ENCODE measurements at places on chromosomes 7 and 10.
A peak's percentile ranks its signal among the peaks of the same experiment; 100 is the strongest.

DNA sequence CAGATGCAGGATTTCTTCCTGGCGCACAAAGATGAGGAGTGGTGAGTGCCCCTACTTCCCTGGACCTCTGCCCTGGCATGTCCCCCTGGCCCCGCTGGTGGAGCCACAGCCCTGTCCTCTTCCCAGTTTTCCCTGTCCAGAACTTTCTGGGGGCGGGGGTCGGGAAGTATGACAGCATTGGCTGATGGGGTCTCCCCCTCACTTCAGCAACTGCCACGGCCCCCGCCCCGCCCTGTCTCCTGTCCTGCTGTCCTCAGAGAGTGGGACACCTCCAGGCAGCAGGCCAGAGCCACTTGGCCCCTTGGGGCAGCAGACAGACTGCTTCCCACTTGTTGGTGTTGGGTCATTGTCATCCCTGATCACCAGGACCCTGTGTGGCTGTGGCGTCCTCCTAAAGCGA is 7.3 kb downstream of the SRRT start:
- no peak for DNase-seq

DNA sequence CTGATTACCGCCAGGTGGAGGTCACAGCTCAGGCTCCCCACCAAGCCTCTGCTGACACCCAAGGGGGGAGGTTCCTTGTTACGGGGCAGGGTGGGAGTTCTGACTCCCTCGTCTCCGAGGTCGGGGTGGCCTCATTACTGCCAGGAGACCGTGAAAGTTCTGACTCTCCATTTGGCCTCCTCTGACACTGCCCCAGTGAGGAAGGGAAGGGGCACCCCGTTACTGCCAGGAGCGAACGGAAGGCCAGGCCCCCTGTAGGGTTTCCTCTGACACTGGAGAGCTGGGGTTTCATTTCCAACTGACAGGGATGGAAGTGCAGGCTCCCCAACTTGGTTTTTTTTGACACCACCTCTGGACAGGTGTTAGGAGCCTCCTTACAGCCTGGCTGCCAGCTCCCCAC is 138.1 kb upstream of the EEPD1 start:
- DNase-seq = no peak

GRCh38 chr7:43552122-43552521 is 30.8 kb upstream of the STK17A start:
- no peak for DNase-seq

- DNase-seq = no peak
Measured at GRCh38 chr7:91942312-91942711, 1.6 kb downstream of the AKAP9 start.

- DNase-seq = no peak
Measured at GRCh38 chr7:94588075-94588474, 67.9 kb downstream of the SGCE start.

DNA sequence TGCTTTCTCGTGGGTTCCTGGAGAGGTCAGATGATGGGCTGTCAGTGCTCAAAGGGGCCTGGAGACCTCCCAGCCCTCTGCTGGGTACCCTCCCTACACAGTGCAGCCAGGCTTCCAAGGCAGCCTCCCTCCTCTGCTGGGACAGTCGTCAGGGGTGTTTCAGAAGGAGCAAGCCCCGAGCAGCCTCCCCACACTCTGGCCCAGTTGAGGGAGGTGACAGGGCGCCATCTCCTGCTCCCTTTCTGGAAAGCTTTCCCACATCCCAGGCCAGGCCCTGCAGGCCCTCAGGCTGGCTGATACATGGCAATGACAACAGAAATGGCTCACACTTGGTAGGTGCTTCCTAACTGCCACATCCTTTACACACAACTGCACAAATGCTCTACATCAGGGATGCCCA is 32.1 kb downstream of the KCNMA1 start:
- DNase-seq = no peak

- DNase-seq = no peak
Measured at GRCh38 chr10:125133696-125134482, 26.5 kb downstream of the CTBP2 start.

DNA sequence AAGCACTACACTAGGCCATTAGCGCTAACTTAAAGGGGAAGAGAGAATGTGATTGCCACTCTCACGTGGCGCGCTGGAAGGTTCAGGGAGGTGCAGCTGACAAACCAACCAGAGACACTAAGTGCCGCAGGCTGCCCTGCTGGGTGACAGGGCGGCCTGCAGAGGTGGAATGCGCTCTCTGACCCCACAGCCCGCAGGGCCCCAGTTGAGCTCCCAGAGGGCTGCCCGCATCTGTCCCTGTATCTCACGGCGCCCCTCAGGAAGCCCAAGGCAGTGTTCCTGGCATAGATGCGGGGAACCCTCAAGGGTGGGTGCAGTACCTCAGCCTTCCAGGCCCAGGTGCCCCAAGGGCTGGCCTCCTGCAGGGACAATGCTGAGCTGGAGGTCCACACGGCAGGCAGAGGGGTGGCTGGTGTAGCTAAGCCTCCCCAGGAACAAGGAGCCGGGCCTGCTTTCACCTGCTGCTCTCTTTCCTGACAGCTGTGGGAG is 66.6 kb downstream of the CALML3 start:
- DNase-seq = no peak

DNA sequence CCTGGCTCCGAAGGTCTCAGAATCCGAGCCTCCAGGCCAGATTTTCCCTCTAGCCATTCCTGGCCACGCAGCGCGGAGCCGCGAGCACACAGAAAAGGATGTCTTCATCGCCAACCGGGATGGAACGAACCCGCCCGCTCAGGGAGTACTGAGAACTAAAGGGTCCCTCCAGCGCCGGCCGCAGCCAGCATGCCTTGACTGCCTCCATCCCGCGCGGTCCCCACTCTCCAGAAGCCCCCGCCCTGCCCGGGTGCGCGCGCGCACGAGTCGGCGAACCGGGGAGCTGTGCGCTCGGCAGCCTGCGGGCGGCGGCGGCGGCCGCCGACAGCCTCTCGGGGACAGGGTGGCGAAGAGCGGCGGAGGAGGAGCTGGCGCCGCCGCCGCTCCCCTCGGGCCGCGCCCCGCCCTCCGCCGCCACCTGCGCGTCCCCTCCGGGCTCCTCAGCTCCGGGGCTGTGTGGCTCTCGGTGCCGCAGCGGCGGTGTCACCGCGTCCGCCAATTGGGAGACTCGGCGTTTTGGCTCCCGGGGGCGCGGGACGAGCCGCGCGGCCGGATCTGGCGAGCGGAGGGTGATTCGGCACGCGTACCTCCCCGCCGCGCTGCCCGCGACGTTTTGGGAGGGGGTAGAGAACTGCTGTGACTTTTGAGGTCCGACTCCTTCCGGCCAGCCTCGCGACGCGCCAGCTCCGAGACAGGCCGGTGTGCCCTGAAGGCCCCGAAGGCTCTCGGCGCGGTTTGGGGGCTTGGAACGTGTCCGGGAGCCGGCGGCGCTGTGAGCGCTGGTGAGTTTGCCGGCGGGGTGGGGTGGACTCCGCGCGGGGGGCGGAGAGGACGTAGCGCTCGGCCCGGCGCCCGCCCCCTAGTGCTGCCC is 453 bp upstream of the GALNT17 start:
- DNase-seq = no peak

- no peak for DNase-seq
Measured at GRCh38 chr7:53812135-53812534, 730.0 kb upstream of the VSTM2A start.

GRCh38 chr7:137454246-137454724 is 110.8 kb upstream of the PTN start:
- no peak for DNase-seq

GRCh38 chr7:139942636-139943035 is 113.6 kb downstream of the TBXAS1 start:
- no peak for DNase-seq

- DNase-seq = no peak
Measured at GRCh38 chr10:120684226-120684625, 166.9 kb upstream of the WDR11 start.

DNA sequence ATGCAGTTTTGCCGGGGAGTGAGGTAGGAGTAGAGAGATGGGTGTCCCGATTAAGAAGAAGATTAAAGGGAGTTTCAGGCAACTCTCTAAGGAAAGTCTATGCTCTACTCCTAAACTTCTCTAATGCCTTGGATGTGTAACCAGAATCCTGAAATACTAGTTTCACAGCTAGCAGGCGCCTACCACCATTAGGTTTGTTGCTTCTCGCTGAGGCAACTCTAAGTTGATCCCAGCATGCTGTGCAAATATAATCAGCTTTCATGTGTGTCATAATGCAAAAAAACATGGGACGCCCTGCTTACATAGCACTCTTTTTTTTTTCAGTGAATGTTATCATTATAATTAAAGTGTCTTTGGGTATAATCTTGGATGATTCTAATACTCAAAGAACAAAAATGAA is 50.4 kb upstream of the FAM3C start:
- DNase-seq = no peak

- DNase-seq = no peak
Measured at GRCh38 chr10:15625261-15625660, 94.5 kb downstream of the ITGA8 start.

- DNase-seq = no peak
Measured at GRCh38 chr7:35370687-35371086, 116.8 kb upstream of the TBX20 start.

DNA sequence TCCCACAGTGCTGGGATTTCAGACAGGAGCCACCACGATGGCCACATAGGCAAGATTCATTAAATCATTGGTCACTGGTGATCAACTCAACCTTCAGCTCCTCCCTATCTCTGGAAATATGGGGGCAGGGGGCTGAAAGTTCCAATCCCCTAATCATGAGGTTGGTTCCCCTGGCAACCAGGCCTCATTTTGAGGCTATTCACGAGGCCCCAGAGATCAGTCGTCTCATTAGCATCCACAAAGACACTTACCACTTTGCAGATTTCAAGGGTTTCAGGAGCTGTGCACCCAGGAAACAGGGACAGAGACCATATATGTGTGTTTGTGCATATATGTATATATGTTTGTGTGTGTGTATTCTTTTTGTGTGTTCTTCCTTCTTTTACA is 7.7 kb upstream of the GUSB start:
- no peak for DNase-seq

GRCh38 chr10:14184841-14185315 is 145.8 kb downstream of the FRMD4A start:
- no peak for DNase-seq

DNA sequence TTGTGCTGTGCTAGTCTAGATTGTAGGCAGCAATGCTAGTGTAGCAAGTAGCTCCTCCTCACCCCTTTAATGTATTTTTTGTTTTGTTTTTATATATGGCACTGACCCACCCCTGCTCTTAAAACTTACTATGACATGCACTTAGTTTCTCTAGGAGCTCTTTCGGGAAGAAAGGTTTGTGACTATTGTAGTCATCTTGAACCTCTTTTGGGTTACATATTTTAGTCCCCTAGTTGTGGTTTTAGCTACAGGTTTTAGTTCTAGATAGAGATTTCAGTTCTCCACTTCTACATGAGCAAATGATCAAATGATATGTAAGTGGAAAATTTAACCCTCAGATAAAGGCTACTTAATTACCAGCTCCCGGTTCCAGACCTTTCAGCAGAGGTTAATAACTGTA is 14.9 kb downstream of the MINPP1 start:
- DNase-seq = no peak

DNA sequence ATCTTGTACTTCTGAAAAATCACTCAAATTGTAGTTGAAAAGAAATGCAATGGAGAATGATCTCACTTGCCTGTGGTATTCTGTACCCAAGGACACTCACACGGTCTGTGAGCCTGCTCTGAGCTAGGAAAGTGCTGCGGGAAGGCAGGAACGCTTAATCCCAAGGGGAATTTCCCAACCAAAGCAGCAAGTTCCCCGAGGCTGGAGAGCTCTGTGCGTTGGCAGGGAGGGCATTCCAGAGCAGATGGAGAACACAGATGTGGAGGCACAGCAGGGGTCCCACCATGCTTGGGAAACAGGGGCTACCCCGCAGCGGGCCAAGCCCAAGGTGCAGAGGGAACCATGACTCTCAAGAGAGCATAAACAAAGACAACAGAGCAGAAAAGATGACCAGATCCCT is 13.6 kb downstream of the SVIL start:
- no peak for DNase-seq

DNA sequence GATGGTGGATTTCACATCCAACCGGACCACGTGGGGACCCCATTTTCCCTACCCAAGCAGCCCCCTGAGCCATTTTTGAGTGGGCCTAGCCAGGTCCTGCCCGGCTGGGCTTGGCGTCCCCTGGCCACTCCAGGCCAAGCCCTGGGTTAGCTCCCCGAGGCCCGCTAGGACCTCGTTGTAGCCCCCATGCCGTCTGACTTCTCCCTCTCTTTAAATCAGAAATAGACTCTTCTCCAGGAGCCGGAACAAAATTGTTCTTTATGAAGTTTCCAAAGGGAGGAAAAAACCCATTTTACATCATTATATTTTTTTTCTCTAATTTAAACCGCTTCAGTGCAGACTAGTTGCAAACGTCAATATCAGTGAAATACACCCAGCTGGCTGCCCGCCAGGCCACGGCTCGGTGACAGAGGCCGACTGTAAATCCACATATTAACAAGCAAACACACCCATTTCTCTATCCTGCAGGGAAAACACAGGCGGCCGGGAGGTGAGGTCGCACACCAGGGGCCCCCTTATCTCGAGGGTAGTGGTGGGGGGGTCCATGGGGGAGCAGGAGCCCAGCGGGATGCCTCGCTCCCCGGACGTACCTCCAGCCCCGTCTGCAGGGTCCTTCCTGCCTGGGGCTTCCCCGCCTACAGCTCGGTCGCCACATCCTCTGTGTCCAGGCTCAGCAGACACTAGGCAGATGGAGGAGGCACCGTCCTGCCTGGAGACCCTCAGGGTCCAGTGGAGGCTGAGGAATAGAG is 72.7 kb downstream of the ELFN1 start:
- DNase-seq = no peak

- peak; percentile 71 for DNase-seq
Measured at GRCh38 chr10:74589226-74589673, 237.2 kb upstream of the KAT6B start.

DNA sequence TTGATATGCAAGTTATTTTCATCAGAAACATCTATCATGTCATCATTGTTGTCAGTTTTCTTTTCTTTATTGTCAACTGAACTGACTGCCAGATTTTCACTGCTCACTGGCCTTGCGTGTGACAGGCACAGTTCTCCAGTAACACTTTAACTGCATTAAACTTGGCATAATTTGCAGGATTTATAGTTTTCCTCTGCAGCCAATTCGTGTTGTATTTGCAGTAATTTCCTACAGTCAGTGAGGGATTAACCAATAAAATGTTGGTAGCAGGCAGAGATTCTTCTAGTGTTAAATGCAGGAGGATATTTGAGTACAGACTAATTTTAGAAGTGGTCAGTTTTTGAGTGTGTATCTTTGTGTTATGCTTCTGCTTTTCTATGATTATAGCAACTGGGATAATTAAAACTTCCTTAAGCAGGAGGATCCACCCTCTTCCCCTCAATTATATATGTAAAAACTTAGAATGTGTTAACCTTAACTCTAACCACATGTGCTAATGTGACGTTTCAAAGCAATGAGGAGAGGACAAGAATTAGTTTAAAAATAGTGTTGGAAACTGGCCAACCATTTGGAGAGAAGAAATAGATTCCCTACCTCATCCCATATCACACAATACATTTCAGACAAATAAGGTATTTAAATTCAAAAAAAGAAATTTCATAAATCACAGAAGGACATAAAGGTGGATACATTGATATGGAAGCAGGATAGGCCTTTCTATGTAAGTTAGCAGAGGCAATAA is 365.5 kb upstream of the BMPER start:
- DNase-seq = no peak

- DNase-seq = no peak
Measured at GRCh38 chr10:77325233-77325537, 312.4 kb downstream of the KCNMA1 start.

Measured in activated CD4-positive, CD25-positive, alpha-beta regulatory T cell treated with anti-CD3 and anti-CD28 coated beads, Interleukin-2, amount 50 U/mL, for 16 hours (primary cell).